ENCODE measurements at places on chromosomes 3 and 15. TPM values are rescaled to one million over a fixed set of nuclear protein-coding genes. Genes with fewer than 3 reads are reported as not detected.

Gene SCAANT1
- total RNA-seq: not detected

Gene SLC49A4
- total RNA-seq: 7.6 TPM

Gene ASB7
- total RNA-seq: 18.9 TPM

Gene AHSG
- not detected for total RNA-seq

Gene GSK3B
- 26.4 TPM for total RNA-seq
